ENCODE measurements at places on chromosomes 1 and 21.

DNA sequence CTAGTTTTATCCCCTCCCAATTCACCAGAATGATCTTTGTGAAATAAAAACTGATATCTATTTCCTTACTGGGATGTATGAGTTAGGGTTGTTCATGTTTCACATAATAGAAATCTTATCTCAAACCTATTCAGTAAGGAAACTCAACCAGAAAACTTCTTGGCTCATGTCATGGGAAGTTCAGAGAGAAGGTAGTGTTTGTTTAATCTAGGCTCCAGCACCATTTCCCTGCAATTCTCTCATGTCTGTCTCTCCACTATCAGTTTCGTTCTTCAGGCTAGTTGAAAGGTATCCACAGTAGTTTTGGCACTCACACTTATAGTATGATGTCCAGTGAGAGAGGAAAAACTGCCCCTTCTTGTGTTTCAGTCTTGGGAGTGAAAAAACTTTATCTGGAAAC lies 34.6 kb upstream of the UHMK1 start:
- DNase-seq = no peak

DNA sequence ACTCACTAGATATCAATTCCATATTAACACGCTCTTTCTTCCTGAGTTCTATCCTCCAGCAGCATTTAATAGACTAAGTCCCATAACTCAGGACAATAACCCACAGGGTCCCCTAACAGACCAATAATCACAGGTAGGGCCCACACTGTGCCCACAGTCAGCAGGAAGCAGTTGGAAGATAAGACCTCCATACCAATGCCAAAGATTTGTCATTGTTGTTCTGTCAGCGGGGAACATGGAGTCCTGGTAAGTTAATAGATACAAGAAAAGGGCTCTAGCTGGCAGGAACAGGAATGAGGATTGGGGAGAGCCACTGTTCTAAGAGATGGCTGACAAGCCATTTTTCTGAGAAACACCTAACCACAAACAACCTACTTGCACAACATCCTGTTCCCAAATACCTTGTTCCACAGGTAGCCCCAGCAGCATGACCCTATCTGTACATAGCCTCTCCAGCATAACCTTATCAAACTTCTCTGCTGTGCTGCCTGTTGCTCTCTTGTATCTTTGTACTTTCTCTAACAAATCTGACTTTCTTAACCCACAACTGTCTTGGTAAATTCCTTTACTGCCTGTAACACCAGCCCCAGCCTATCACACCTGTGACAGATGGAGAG lies 142.0 kb upstream of the KCNJ15 start:
- no peak for DNase-seq

DNA sequence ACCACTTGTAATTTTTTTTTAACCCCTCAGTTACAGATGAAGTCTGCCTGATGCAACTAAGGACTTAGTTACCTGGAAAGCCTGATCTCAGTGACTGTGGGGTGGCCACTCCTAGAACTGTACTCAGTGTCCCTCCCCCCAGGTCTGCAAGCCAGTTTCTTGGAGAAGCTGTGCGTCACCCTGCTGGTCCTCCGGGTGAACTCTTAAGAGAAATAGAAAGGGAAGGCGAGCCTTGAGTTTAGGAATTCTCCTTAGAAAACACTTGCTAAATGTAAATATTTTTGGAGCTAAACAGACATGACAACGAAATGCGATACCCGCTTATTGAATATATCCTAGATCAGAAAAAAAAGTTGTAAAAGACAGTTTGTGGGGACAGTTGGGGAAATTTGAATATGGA lies 730 bp downstream of the SLC16A4 start:
- DNase-seq = no peak

DNA sequence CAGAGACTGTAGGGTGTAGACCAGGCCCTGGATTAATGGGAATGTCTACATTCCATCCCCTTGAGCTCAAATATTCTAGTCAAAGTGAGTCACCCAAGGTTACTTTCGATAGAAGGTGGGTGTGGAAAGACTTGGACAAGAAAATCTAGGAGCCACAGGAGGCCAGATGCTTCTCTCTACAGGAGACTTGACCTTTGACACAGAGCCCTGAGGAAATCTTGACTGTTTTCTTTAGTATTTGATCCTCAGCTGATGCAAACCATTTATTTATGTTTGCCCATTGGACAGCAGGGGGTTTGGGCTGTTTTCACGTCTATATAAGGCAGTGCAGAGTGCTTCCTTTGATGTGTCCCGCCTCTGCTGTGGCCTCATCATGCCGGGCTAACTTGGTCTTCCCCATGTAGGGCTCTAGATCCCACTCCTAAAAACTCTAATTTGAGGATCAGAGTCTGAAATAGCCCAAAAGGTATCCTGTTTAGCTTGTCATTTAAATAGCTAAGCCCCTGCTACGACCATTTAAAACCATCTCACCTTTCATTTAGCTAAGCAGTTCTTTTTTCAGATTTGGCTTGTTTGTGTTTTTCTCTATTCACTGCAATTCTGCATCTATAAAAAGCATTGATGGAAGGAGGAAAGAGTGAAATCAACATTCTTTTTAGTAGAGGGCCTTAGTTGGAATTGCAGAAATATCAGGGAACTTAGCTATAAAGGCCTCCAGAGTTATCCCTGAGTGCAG lies 15.5 kb upstream of the MAP3K7CL start:
- no peak for DNase-seq

DNA sequence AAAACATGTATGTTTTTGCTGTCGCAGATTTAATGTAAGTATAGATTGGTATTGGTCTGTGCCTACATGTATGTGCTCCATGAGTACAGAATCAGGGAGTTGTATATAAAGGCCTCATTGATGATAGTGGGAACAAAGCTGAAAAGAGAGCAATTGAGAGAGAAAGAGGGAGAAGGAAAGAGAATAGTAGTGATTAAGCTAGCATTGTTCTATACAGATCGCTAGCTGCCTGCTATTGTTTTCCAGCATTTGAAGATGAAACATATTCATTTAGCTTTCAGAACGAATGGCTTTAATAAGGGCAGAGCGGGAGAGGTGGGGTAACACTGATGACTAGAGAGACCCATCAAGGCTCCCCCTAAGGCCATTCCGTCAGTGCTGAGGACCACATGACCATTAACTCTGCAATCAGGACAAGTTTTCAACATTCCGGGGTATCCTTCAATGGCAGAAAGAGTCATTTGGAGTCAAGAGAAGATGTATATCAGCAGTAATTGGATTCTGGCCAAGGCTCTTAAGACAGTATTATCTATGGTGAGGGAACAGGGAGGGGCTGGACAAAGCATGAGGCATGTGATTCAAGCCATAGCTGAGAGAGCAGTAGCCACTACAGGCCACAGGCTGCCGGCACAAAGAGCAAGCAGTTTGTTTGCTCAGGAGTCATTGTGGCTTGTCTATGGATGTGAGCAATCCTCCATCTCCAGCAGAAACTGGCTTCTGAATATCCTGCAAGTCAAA lies 176.5 kb downstream of the PBX1 start:
- no peak for DNase-seq

DNA sequence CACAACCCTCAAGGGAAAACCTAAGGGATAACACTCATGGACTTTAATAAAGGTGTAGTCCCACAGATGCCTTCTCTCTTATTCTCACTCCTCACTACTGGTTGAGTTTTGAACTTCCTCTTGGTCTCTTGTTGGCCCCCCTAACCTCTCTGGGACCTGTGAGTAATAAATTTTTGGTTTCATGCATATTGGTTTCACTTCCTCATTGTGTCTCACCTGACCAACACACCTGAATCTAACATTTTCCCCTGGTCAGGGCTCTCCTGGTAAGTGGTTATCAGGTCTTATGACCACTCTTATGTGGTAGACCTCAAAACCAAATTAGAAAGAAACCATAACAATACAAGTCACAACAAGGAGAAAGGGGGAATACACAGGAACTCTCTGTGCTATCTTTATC lies 60.5 kb upstream of the PRMT6 start:
- no peak for DNase-seq

DNA sequence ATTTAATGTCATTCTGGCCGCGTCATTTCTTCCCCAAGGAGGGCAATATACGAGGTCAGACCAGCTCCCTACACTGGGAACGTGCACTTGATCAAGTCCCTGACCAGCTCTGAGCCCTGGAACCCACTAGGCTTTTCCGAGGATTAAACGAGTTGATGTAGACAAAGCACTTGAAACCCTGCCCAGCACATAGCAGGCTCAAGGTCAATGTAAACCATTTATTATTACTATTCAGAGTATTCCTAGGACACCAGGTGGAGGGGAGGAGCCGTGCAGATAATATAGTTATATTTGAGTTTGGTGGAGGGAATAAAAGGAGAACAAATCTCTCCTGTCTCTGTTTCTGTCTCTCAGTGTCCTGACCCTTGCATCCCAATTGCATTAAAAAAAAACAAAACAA lies 174.1 kb upstream of the IGSF21 start:
- no peak for DNase-seq

DNA sequence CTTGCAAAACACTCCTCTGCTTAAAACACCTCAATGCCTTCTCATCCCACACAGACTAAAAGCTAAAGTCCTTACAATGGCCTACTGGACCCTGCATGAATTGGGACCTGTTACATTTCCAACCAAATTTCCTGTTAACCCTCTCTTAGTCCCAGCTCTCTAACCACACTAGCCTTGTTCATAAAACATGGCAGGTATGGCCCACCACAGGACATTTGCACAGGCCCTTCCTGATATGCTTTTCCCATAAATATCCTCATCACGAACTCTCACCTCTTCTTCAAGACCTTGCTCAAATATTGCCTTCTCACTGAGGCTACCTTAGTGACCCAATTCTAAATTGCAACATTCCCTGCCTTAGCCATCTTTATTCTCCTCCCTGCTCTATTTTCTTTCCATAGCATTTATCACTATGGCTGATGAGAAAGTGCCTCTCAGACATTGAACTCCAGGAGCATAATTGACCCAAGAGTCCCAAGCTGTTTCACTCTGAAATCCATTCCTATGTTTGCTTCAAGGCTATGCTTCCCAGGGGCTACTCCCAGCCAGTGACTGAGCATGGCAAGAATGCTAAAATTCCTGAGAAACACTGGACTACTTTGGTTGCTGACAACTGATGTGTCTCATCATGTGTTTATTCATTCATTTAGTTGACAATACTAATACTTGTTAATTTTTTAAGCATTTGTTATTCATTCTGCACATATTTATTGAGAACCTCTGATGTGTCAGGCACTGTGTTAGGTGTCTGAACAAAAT lies 2.7 kb upstream of the PALMD start:
- no peak for DNase-seq

DNA sequence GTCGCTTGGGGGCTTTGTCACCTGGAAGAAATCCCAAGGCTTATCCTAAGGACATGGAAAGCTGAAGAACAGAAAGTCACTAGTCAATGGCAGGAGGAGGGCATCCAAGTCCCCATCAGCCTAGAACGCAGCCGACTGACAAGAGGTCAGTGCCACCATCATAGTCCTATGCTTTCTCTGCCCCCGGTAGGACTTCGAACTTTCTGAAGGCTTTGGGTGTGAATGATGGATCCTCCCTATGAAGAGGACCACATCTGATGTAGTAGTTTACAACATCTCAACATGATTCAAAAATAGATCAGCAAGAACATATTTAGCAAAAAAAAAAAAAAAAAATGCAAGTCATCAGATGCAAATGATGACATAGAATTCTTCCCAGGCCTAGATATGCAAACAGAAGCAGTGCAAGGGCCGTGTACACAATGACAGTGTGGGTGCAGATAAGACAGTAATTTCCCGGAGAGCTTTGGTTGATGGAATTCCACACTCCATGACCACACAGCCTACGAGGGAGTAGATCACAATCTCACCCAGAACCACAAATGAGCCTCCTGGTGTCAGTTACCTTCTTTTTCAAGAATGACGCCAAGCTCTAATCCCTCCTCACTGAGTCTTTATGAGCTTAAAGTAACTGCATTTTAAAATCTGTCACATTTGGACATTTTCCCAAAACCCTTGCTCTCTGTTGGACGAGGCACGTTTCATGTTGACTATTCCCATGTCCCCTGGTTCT lies 88.2 kb downstream of the PSMG1 start:
- no peak for DNase-seq

GRCh38 chr1:161307230-161307768 lies 2.5 kb downstream of the MPZ start:
- no peak for DNase-seq

GRCh38 chr1:59845091-59845490 lies 30.3 kb downstream of the HOOK1 start:
- no peak for DNase-seq

Data from stimulated activated CD8-positive, alpha-beta memory T cell treated with anti-CD3 and anti-CD28 coated beads, Interleukin-12 subunit alpha, Interleukin-12 subunit beta, amount 100 ng/mL, for 4 hours (primary cell).